ENCODE measurements at places on chromosomes 3 and 15. TPM values are rescaled to one million over a fixed set of nuclear protein-coding genes. Genes with fewer than 3 reads are reported as not detected.

The OR5K2 gene
- total RNA-seq = not detected

The MINAR1 gene
- 0.37 TPM for total RNA-seq

The NTRK3 gene
- total RNA-seq = 11.0 TPM

The CISH gene
- total RNA-seq = 42.9 TPM

The CDHR4 gene
- total RNA-seq = 7.8 TPM

The ZNF662 gene
- total RNA-seq = 22.7 TPM

The KLHL25 gene
- 9.2 TPM for total RNA-seq

The ROBO2 gene
- 6.0 TPM for total RNA-seq

DNA sequence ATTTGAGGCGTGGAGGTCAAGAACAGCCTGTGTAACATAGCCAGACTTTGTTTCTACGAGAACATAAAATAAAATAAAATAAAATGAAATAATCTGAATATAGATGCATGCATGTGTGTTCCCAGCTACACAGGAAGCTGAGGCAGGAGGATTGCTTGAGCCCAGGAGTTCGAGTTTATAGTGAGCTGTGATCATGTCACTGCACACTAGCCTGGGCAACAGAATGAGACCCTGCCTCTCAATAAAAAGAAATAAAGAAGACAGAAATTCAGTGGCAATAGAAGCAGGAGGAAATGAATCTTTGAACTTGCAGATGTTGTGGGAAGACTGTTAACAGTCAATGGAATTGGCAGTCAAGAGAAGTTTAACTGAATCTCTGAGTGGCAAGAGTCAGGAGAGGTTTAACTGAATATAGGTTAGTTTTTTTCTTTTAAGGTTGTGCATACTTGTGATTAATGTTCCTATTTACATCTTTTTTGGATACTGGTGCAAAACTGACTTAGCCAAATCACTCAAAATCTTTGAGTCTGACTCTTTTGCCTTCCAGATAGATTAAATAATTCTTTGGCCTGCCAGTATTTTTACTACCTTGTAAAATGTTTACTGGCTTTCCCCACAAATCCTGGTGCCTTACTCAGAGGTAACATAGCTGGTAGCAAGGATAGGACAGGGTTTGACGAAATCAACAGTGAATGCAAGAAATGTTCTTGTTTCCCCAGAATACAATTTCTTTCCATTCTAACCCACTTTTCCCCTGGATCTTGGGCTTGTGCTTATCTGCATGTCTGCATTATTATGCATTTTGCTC, 361.4 kb downstream of the PDCD6IP start:
- no peak for DNase-seq

- no peak for DNase-seq
Observed at GRCh38 chr3:86029590-86029989, 961.4 kb downstream of the VGLL3 start.

- DNase-seq = no peak
Observed at GRCh38 chr3:51374456-51374855, 10.6 kb upstream of the MANF start.

GRCh38 chr15:93656041-93656440, 567.0 kb upstream of the RGMA start:
- no peak for DNase-seq

DNA sequence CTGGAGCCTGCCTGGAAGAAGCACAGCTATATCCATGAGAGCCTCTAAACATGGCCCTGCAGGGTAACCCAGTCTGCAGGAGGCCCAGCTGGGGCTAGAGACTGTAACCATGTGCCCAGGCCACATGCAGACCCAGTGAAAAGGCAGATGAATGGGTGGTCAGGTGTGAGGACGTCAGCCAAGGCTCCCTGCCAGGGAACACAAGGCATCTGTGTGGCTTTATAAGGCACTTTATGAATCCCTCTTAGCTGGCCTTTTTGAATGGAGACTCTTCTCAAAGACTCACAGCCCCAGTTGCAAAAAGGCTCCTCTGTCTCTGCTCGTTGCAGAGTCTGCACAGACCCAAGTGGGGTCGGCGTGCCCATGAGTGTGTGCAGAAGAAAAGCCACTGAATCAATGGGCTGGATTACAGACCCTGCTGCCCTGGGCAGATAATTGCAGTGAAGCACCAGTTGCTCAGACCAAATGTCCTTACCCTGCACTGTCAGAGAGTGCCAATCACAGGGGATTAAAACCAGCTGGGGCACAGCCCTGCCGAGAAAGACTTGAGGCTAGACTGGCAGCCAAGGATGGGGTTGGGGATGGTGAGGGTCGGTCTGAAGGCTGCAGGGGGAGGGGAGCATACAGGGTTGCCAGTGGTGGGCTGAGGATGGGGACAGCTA, 154.2 kb downstream of the RAB11A start:
- DNase-seq = no peak

- no peak for DNase-seq
Observed at GRCh38 chr3:186583831-186584230, 13.3 kb downstream of the DNAJB11 start.

DNA sequence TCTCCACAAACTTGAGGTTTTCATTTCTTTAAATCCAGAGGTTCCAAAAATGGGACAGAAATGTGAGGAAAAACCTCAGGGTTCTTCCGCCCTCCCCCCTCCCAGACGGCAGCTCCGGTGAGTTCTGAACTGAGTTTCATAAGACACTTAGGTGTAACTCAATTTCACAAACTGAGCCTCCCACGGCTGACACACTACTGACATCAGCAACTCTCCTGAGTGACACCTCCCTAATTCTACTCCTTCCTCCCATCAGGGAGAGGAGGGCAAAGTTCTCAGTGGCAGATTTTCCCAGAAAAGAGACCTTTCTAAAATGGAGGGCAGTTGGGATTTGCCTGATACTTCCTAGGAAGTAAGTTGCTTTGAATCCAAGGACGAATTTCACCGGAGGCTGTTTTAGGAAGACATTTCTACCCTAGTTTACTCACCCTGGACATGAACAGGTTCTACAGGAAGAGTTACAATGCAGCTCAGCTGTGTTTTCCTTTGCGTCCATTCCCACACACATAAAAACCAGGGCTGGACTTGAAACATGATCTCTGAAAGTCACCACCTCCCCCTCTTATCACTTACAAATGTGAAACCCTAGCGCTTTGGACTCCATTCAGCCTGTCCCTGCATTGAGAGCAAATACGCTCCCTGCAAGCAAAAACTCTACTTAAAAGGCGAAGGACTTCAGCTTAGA, 78.1 kb upstream of the LMOD3 start:
- peak; percentile 87 for DNase-seq

- no peak for DNase-seq
Observed at GRCh38 chr15:74621936-74622335, 6.3 kb downstream of the CLK3 start.

DNA sequence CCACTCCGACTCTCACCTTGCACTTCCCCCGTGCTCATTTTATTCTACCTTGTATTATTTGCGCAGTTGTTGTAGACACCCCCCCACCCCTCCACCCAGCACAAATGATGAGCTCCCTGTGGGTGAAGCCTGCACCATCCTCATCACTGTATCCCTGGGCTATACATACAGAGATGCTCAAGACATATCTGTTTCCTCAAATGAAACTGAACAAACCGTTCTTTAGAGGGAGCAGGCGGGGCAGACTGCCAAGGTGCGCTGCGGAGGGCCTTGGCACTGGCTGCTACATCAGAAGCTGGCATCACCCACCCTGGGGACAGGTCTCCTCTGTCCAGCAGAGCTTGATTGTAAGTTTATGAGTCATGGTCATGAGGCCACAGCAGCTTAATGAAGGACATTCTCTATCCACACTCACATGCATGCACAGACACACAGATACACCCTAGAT, 29.0 kb downstream of the ADCY5 start:
- DNase-seq = no peak

DNA sequence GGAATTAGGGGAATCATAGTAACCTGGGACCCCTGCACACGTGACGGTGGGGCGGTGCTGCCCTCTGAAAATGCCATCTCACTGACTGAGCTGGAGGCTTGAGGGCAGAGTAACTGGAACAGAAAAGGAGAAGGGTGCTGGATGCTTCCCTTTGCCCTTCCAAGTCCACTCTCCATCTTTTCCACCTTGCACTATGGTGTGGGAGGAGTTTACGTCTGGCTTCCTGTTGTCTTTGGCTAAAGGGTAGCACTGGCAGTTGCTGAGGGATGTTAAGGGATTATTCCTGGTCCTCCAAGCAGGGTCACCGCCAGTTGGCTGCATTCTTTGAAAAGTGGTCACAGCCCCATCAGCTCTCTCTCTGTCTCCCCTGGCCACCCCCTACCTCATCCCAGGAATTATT, 129.4 kb upstream of the SNTN start:
- peak; percentile 2 for DNase-seq

GRCh38 chr3:108500728-108501127, 9.7 kb downstream of the MYH15 start:
- no peak for DNase-seq

- DNase-seq = no peak
Observed at GRCh38 chr3:128855569-128855968, 23.9 kb upstream of the ACAD9 start.

GRCh38 chr15:35583863-35584528, 38.0 kb upstream of the DPH6 start:
- peak; percentile 34 for DNase-seq

DNA sequence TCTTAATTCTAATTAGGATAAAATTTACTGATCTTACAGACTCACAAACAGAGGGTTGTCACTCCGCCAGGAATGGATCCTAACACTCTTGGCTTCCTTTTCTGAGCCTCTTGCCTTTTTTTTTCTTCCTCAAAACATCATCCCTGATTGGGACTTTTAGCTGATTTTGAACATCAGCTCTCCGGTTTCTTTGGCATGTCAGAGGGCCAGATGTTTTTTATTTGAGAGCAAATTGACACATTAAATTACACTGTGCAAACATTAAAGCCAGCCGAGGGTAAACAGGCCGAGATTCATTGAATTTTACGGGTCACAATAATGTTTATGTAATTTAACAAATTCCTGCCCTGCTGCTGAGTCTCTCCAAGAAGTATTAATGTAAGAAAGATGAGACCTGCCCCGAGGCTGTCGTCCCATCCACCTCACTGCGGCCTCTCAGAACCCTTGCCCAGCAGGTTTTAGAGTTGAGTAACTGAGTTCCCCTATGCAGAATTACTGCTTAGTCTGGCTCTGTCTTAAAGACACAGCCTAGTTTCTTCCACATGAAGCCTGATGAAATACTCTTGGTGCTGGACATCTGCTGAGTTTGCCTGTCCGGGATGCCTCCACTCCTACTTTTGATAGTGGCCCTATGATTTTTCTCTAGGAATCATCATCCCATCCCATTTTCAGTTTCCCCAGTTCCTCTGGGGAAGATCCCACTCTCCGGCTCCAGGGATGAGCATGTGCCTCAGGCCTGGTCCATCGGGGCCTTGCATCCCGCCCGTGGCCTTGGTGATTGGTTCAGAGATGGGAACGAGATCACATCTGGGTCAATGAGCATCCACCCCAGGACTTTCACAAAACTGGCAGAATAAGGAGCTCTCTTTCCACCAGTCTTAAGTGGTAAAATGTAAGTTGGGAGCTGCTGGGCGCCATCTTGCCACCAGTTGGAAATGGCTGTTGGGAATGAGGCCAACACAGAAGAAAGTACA, 226.6 kb upstream of the TLE3 start:
- peak; percentile 97 for DNase-seq

GRCh38 chr3:40104441-40104840, 205.1 kb upstream of the EIF1B start:
- DNase-seq = no peak

DNA sequence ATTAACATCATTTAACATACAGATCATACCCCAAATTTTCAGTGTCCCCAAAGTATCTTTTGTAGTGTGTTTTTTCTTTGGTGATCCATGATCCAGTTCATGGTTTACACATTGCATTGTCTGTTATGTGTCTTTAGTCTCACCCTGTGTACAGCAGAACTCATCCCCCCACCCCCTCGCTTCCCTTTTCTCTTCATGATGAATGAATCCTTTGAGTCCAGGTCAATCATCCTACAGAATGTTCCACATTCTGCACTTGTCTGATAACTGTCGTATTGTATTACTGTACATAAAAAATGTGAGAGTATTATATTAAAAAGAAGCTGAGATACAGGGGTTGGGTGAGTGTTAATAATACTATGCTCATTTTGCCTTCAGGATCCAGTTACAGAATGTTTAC, 14.6 kb upstream of the NIT2 start:
- no peak for DNase-seq

DNA sequence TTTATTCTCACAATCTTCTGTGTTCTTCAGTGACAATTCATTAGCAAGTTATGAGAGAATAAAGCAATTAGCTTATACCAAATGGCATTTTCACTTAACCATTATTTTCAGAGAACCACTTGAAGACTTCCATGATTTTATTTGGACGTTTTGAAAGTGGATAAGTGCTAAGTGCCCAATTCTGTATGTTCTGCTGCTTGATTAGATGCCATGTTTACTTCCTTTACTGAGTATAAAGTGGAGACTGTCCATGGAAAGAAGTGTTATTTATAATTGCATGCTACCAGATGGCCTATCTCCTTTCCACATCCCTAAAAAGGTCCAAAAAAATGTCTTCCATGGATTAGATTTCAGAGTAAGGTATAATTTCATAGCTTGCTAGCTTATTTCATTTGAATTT, 69.6 kb downstream of the SUMF1 start:
- DNase-seq = no peak

- DNase-seq = no peak
Observed at GRCh38 chr15:70486012-70486411, 277.3 kb downstream of the UACA start.

DNA sequence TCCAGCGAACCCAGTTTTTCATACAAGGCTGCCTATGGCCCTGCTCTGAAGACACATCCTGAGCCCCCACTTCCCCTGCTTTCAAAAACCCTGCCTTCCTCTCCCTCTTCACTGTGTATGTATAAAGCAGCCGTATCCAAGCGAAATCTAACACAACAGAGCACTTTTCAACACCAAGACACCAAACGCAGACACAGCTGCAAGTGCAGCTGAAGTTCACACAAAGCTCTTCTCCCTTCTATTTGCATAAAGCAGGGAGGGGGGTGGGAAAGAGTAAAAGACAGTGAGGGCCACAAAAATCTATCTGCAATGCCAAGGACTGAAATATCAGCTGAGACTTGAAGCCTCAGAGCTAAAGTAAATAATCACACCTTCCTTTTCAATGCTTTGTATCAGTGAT, 35.1 kb upstream of the CSPG5 start:
- DNase-seq = no peak

DNA sequence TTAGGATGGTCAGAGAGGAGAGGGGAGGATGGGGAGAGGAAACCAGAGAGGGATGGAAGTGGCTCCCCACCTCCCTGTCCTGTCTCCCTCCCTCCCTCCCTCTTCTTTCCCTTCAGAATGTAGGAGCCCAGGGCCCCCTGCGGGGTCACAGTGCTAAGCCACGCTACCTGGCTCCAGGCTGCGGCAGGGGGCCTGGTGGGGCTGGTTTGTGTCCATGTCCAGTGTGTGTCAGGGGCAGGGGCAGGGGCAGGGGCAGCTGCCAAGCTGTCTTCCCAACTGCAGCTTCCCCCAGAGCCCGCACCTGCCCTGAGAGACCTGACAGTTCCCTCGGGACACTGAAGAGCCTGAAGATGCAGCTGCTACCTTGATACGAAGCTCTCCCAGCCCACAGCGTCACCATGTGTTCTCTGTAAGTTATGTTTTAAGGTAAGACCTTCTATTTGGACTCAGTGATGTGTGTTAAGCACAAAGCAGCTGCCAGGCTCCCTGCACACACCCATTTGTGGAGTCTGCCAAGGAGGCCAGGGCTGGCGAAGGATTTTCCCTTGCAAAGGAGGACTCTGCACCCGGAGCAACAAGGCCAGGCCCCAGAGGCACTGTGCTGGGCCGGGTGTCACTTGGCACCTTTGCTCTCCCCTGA, 121.8 kb upstream of the SMAD3 start:
- DNase-seq = no peak

GRCh38 chr15:56052395-56053045, 59.1 kb upstream of the NEDD4 start:
- DNase-seq = peak; percentile 53
